GM03348 (cell line): ENCODE measurements at places on chromosomes 11 and 22.

- DNase-seq = no peak
These were observed 16.8 kb downstream of the TPST2 start for GRCh38 chr22:26573026-26573662.

GRCh38 chr11:15451713-15452112 lies 337.0 kb downstream of the INSC start:
- DNase-seq = no peak

- DNase-seq = no peak
These were observed 5.2 kb downstream of the TRAPPC4 start for GRCh38 chr11:119023741-119024140.

DNA sequence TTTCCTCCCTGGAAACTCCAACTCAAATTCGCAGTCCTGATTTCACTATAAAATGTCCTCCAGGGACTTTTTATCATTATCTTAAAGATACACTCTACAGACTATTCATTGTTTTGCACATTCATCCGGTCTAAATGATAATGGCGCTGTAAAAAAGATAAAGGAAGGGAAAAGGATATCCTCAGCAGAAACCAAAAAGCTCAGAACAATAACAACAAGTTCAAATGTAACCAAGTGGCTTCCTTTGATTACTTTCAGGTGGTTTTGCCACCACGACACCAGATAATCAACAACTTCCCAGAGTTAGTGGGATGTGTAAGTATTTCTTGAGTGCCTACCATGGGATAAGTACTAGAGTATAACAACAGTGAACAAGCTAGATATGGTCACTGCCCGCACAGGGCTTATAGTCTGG lies 26.3 kb downstream of the PRCP start:
- DNase-seq = no peak

GRCh38 chr11:82043316-82043715 lies 690.3 kb downstream of the FAM181B start:
- no peak for DNase-seq

DNA sequence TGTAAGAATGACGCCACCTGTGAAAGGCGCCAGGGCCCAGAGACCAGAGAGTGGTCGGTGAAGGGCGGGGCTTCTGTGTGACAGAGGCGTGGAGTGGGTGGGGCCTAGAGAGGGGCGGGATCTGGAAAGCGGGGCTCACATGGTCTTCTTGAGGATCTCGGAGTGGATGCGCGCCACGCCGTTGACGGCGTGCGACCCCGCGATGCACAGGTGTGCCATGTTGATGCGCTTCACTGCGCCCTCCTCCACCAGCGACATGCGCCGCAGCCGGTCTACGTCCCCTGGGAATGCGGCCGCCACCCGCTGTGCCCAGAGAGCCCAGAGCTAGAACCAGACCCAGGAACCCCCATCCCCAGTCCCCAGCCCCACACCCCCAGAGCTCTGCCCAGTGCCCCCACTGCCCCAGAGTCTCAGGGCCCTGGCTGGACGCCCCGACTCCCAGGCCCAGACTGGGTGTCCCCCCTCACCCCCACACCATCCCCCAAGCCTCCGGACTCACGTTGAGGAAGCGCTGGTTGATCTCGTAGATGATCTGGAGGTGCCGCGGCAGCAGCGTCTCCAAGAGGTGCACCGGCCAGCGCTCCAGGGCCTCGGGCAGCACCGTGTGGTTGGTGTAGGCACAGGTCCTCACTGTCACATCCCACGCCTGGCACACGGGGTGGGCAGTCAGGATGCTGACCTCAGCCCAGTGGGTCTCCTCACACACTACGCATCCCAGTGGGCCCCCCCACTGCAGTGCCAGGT lies 6.2 kb downstream of the PYGM start:
- DNase-seq = no peak

- no peak for DNase-seq
These were observed 33.0 kb upstream of the RIC3 start for GRCh38 chr11:8201644-8202365.

GRCh38 chr11:64687204-64687603 lies 35.8 kb downstream of the NRXN2 start:
- DNase-seq = no peak

DNA sequence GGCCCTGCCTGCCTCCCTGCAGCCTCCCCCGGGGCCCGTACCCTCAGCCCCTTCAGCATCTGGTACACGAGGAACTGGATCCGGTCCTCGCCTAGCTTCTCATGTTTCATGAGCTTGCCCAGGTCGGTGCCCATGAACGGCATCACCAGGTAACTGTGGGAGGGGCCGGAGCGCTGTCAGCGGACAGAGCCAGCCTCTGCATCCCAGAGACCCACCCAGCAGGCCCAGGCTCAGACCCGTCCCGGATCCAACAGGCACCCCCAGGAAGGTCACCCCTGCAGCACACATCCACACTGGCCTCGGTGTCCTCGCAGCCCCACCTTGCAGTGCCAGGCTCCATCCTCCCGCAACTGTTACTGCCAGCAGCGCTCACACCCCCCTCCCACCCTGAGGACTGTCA lies 4.4 kb downstream of the MAPK12 start:
- no peak for DNase-seq

DNA sequence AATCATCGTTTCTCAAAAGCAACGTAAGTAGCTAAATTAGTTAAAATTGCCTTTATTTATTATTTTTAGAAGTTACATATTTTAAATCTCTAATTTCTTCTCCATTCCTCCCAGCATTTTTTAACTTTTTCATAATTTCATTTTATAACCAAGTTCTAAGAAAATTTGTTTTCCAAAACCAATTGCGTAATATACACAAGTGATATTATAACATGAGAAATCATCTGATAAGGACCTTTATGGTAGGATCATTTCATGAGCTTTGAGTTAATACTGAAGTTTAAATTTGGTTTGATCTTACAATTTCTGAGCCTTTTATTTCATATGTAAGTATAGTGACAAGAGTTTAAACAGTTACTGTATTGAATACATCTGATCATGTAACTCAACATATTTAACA lies 27.7 kb upstream of the CARD18 start:
- no peak for DNase-seq

DNA sequence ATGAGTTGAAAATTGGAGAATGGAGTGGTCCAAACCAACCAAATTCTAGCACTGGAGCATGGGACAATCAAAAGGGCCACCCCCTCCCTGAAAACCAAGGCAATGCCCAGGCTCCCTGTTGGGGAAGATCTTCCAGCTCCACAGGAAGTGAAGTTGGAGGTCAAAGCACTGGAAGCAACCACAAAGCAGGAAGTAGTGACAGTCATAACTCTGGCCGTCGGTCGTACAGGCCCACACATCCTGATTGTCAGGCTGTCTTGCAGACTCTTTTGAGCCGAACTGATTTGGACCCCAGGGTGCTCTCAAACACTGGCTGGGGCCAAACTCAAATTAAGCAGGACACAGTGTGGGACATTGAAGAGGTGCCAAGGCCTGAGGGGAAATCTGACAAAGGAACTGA lies 80.5 kb upstream of the ADSL start:
- DNase-seq = no peak

GRCh38 chr22:37802310-37803194 lies 5.2 kb upstream of the GCAT start:
- DNase-seq = peak; percentile 78

- DNase-seq = peak; percentile 37
These were observed 7.2 kb downstream of the DDX10 start for GRCh38 chr11:108672113-108672512.

- no peak for DNase-seq
These were observed 7.0 kb upstream of the SLC1A2 start for GRCh38 chr11:35426351-35426750.

DNA sequence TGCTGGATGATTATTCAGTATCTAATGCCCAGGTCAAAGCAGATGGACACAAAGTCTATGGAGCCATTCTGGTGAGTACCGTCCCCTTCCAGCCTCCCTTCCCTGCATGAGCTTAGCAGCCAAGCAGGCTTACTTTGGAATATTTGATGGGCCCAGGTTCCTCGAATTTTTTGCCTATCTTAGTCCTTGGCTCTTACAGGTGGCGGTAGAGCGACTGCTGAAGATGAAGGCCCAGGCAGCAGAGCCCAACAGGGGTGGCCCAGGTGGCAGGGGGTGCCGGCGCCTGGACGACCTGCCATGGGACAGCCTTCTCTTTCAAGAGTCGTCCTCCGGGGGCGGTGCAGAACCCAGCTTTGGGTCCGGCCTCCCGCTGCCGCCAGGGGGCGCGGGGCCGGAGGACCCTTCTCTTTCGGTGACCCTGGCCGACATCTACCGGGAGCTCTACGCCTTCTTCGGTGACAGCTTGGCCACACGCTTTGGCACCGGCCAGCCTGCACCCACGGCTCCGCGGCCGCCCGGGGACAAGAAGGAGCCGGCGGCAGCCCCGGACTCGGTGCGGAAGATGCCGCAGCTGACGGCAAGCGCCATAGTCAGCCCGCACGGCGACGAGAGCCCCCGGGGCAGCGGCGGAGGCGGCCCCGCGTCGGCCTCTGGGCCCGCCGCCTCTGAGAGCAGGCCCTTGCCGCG lies 741 bp upstream of the TMEM179B start:
- DNase-seq = peak; percentile 94

DNA sequence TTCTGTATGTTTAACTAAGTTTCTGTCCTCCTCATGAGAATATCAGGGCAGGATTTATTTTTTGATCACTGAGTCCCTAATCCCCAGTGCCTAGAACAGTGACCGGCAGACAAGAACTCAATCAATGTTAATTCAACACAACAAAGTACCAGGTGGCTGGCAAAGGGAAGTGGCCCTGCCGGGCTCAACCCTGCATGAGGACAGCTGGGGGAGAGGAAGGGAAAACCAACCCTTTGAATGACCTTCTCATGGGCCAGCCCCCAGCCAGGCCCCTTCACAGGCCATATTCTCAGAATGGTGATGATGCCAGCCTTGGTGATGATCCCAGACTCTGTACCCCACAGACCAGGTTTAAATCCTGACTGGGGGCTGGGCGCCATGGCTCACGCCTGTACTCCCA lies 1.4 kb upstream of the MFNG start:
- DNase-seq = no peak

GRCh38 chr11:34124885-34125668 lies 19.6 kb downstream of the NAT10 start:
- DNase-seq = no peak

GRCh38 chr11:128939591-128939990 lies 3.1 kb downstream of the TP53AIP1 start:
- no peak for DNase-seq

GRCh38 chr11:115525531-115526006 lies 21.4 kb upstream of the CADM1 start:
- no peak for DNase-seq

GRCh38 chr11:13384908-13385640 lies 77.9 kb downstream of the BTBD10 start:
- DNase-seq = peak; percentile 61

DNA sequence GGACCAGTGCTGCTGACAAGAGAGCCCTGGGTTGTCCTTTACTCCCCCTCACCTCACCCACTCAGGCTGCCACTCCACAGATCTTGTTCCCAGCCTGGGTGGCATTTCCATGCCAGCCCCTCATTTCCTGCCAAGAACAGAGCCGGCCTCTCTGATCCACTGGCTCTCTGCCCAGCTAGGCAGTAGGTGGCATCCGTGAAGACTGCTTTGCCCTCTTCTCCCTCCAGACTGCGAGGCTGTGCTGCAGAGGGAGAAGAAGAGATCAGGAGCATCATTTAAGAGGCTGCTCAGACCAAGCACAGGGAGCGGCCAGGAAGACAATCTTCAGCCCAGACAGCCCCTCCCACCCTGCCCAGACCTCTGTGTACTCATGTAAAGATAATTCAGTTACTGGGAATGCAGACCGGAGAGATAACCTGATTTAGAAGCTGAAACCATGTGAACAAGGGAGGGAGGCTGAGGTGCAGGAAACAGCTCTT lies 126.9 kb upstream of the NCAM1 start:
- DNase-seq = no peak

GRCh38 chr11:46116007-46116711 lies 5.1 kb downstream of the PHF21A start:
- DNase-seq = no peak

GRCh38 chr11:105000797-105001196 lies 22.2 kb downstream of the CASP5 start:
- DNase-seq = no peak

DNA sequence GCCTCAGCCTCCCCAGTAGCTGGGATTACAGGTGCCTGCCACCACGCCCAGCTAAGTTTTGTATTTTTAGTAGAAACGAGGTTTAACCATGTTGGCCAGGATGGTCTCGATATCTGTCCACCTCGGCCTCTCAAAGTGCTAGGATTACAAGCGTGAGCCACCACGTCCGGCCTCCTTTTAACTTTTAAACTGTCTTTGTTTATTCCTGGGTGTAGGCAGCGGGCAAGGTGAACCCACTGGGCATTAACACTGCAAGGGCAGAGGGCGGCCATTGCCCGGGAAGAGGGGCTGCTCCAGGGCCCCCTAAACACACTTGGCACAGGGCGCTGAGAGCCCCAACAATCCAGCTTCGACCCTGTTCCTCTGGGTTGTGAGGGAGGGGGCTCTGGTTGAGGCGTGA lies 693.6 kb downstream of the BRD1 start:
- DNase-seq = no peak

GRCh38 chr11:69172674-69173073 lies 16.9 kb downstream of the SMIM38 start:
- DNase-seq = no peak

DNA sequence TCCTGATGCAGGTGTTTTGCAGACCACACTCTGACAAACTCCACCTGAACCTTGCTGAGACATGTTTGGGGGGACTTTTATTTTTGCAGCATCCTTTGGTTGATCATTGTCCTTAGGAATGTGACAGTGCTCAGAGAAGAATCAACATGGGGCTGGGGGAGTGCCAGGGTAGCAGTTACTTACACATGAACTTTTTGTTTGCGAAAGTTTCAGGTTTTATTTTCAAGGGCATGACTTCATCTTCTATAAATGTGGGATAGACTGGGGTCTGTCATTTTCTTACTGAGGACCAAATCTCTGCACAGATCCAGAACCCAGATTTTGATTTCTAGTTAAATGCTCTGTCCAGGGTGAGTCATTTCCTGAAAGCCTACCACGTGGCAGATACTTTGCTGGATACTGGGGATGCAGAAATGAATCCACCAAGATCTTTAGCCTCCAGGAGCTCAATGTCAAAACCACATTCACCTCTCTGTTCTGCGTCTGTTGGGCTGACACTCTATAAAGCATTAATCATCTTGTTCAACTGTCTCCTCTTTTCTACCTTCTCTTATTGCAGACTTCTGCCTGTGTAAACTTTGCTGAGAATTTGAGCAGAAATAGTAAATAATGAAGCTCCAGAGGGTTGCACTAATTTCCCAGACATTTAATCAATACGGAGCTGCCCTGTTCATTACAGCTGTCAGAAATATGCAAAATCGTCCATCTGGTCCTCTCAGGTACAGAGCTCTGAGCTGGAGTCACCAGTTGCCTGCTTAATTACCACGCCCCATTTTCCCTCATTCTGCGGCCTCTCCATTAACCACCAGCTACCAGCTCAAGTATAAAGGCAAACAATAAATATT lies 387.9 kb downstream of the MIAT start:
- peak; percentile 73 for DNase-seq

- no peak for DNase-seq
These were observed 18.3 kb upstream of the CLMP start for GRCh38 chr11:123213307-123213771.
